Activated CD4-positive, CD25-positive, alpha-beta regulatory T cell treated with anti-CD3 and anti-CD28 coated beads, Interleukin-2, amount 50 U/mL, for 24 hours (primary cell): ENCODE measurements at places on chromosomes 7 and 10.

- ATAC-seq = no peak
These were observed 70.9 kb downstream of the CTBP2 start for GRCh38 chr10:125089469-125089868.

- ATAC-seq = peak; percentile 58
These were observed 63.4 kb upstream of the DNAJB6 start for GRCh38 chr7:157273208-157274093.

DNA sequence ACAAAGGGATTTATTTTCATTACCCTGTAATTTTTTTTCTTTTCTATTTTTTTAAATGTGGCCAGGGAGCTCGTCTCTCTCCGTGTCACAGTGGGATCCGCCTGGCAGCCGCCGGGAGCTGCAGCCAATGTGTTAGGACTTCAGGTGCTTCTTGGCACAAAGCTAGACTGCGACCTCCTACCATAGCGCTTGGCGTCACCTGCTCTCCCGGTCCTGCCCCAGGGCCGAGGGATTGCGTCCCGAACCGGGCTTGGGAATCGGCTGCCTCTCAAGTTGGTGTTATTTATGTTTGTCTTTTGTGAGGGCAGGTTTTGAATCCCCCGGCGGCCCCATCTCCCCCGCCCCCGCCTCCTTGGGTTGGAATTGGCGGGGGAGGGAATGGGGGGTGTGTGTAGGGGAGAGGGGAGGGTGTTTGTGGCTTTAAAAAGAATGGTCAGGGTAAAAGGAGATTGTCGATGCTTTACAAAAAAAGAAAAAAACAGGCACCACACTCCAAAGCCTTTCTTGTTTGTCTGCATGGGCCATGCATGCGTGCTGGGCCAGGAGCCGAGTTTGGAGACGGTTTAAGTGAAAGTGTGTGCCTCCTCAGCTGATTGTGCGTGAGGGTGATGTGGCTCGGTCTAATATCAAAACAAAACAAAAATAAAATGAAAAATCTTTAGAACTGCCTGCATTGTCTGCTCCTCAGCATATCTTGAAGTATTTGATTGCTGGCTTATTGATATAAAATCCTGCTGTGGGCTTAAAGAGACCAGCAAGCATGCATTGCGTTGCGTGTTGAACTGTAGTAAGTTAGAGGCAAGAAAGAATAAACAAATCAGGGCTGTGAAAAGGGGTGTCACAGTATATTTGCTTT, 1.2 kb downstream of the PPP1R9A start:
- ATAC-seq = no peak

DNA sequence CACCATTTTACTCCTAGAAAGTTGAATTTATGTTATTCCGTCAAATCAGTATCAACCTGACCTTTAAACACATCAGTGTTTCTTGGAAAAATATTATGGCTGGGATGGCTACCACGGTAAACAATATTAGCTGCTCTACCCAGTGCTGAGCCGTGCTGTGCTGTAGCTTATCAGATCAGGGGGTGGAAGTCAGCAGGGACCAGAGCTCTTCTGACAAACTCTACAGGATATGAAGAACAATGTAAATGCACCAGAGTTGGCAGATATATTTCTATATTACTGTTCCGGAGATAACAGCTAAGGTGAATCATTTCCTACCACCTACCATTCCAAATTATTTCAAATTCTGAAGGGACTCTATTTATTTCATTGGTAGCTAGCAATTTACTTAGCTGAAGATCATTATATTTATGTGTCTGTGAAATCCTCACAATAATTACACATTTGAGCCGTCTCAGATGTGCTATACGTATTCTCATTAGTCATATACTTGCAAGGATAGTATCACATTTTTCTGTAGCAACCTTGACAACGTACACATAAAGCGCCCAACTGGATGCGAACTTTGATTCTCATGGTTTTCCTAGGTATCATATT, 76.5 kb downstream of the TEX36 start:
- ATAC-seq = no peak

- no peak for ATAC-seq
These were observed 9.4 kb upstream of the ZWINT start for GRCh38 chr10:56370217-56371113.

GRCh38 chr7:158097106-158097452, 490.5 kb downstream of the PTPRN2 start:
- ATAC-seq = no peak

DNA sequence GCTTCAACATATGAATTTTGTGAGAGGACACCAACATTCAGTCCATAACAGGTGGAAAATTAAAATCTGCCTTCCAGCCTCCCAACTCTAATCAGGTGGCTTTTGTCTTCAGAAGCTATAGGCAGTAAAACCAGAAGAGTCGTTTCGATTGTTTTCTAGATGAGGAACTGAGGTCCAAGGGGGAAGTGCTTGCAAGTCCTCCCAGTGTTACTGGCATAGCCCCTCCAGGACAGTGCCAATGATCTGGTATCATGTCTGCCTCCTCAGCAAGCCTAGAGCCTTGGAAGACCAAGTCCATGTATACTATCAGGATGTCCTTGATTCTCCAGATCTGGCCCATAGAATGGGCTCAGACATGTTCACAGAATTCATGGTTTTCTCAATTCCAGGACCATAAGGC, 16.9 kb downstream of the CYP26A1 start:
- ATAC-seq = no peak

DNA sequence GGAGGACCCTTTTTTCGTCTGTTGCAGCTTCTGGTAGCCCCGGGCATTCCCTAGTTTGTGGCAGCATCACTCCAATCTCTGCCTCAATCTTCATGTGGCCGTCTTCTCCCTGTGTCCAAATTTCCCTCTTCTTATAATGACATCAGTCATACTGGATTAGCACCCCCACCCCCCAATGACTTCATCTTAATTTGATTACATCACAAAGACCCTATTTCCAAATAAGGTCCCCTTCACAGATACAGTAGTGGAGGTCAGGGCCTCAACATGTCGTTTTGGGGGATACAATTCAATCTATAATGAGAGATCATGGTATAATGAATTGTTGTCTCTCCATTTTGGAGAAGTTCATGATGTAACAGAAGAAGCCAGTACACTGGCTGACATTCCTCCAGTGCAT, 28.1 kb upstream of the EZH2 start:
- ATAC-seq = no peak

DNA sequence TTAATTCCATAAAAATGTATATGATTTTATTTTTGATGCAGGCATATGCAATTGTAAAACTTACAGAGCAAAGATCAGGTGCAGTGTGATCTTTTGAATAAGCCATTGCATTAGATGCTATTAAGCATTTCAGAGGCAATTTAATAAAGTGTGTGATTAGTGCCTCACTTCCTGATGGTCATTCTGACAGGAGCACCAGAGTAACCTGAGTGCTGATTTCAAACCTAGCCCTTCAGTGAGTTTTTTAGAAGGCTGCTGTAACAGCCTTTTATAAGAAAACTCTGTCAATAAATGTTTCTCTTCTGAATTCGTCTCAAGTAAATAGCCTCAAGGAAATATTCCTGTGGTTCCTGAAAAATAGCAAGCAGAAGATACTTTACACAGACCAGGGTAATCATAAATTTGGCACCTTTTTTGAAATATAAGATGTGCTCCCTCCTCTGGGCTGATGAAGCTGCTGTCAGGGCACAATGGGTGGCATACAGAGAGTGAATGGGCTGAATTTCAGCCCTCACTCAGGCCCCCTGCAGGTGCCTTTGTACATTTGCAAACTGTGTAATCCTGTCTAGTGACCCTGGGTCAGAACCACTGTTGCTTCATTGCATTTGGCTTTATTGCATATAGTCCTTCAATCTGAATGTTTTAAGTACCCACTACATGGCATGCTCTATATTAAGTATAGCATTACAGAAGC, 193.7 kb upstream of the CSTF2T start:
- no peak for ATAC-seq

DNA sequence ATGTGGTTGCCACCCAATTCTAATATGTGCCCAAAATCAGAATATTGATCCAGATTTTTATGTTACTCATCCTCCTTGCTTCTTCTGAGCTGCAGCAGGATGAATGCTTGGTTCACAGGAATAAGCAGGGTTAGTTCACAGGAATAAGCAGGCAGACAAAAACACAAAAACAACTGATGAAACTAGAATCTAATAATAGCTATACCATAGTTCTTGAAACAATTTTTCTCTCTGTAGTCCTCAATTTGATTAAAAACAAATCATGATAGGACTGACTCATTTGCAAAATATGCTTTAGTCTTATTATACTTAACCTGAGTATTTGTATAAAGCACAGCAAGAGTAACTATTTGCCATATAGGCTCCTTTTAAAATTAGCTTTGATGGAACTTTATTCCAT, 24.4 kb upstream of the ARHGAP12 start:
- ATAC-seq = no peak

DNA sequence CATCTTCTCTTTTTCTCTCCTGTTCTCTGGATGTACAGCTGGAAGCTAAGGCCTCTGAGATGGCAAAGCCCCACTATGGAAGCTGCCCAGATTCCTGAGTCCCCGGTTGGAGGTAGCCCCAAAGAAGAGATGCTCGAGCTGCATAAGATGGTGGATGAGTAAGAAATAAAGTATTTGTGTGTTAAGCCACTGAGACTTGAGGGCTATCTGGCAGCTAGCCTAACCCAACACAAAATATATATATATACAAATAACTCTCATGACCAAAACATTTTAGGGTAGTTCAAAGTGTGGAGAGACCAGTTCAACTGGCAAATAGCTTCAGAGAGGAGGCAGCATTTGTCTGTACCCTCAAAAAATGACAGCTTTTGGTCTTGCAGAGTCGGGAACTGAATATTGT, 72.4 kb upstream of the PDE1C start:
- ATAC-seq = no peak

- peak; percentile 75 for ATAC-seq
These were observed 94.0 kb upstream of the ZMIZ1 start for GRCh38 chr10:78974617-78975317.

GRCh38 chr10:43308986-43309385, 42.1 kb upstream of the RASGEF1A start:
- no peak for ATAC-seq

GRCh38 chr10:12597788-12598765, 248.7 kb downstream of the CAMK1D start:
- ATAC-seq = no peak

GRCh38 chr10:88995156-88995876, 4.7 kb downstream of the FAS start:
- no peak for ATAC-seq

GRCh38 chr10:10626734-10627133, 390.9 kb upstream of the CELF2 start:
- no peak for ATAC-seq

GRCh38 chr10:132593900-132594876, 56.6 kb downstream of the INPP5A start:
- peak; percentile 54 for ATAC-seq

DNA sequence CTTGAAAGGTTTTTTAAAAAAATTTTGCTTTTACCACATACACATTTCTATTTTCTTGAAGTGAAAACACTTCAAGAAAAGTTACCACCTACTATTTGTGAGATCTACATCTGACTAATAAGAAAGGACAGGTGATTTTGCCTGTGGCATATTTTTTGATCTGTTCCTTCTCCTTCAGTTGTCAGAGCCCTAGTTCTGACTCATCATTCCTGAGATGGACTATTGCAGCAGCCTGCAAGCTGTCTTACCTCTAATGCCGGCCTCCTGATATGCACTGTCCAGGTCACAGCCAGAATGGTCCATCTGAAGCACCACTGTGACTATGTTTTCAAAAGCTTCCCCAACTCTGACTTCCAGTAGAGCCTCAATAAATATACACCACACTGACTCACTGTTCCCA, 28.2 kb upstream of the ANK3 start:
- no peak for ATAC-seq

- ATAC-seq = no peak
These were observed 861.5 kb downstream of the ANKRD7 start for GRCh38 chr7:119086026-119086425.
